ENCODE measurements at places on chromosomes 16 and 17.

GRCh38 chr16:56355221-56355620 is 70.1 kb downstream of the AMFR start:
- DNase-seq: no peak

- DNase-seq: peak; percentile 59
Measured at GRCh38 chr17:9451934-9452333, 123.7 kb downstream of the STX8 start.

DNA sequence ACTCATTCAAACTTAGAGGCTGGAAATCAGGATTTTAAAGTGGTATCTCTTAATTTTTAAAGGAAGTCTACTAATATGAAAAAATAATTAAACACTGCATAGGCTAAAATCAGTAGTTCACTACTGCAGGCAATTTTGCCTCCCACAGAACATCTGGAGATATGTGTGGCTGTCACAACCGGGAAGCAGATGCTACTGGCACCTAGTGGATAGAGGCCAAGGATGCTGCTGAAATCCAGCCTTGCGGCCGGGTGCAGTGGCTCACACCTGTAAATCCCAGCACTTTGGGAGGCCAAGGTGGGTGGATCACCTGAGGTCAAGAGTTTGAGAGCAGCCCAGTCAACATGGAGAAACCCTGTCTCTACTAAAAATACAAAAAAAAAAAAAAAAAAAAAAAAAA is 473.9 kb downstream of the XYLT1 start:
- DNase-seq: no peak

DNA sequence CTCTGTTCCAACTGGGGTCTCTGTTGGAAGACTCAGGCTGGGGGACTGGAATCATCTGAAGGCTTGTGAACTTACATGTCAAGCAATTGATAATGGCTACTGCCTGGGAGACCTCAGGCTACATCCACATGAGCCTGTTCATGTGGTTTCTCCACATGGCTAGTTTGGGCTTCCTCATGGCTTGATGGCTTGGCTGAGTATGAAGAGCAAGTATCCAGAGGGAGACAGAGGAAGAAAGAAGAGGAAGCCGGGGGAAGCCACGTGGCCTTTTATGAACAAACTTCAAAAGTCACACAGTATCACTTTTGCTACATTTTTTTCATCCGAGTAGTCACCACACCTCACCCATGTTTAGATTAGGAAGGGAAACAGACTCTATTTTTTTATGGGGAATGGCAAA is 158.9 kb downstream of the TRIM37 start:
- no peak for DNase-seq

- no peak for DNase-seq
Measured at GRCh38 chr17:82304826-82305726, 12.3 kb downstream of the CD7 start.

- DNase-seq: no peak
Measured at GRCh38 chr17:48177816-48178215, 70.2 kb downstream of the SNX11 start.

- DNase-seq: no peak
Measured at GRCh38 chr17:7107012-7107754, 7.4 kb downstream of the ASGR2 start.

- no peak for DNase-seq
Measured at GRCh38 chr16:48497932-48498768, 111.8 kb downstream of the N4BP1 start.

GRCh38 chr17:82281076-82281475 is 7.6 kb upstream of the CSNK1D start:
- no peak for DNase-seq

GRCh38 chr17:66541461-66542128 is 239.2 kb downstream of the PRKCA start:
- DNase-seq: peak; percentile 74

Data from RCC 7860 (cell line).